NCI-H748 treated with DMSO at 0.1 percent for 48 hours (cell line): ENCODE measurements at places on chromosomes 13 and 19.

DNA sequence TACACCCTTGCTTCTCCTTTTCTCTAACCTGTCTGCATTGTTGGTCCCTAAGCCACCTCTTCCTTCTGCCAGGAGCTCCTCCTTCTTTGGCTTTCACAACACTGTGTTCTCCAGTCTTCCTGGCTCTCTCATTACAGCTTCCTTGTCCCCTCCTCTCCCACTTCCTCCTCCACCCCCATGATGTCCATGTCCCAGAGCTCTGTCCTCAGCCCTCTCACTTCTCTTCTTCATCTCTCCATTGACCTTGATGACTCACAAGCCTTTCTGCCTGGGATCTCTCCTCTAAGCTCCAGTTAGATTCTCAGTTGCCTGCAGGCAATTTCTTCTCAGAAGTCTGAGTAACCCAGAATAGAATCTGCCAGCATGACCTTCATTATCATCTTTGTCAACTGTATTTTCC is 100.3 kb upstream of the WASF3 start:
- no peak for DNase-seq

DNA sequence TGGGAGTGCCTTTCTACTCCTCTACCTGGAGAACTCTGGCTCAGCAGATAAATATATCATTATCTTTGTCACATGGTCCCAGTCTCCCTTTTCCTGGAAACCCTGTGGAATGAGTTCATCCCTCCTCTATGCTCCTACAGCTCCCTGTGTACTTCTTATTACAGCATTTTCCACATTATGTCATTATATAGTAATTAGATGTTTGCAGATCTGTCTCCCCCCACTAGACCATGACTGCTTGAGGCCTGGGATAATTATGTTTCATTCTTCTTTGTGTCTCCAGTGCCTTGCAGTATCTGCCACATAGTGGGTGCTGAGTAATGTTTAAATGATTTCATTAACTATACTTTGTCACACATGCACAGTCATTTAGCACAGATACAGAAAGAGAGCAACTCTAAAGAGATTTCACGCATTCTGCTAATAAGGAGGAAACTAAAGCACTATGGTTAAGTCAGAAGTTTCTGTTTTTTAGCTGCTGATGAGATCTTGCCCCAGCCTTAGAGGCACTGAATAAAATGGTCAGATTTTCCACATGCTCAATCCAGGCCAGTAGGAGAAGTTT is 66.1 kb upstream of the DIAPH3 start:
- DNase-seq, result peak; percentile 78

- no peak for DNase-seq
Observed at GRCh38 chr19:34880034-34880433, 46.7 kb upstream of the ZNF30 start.

- no peak for DNase-seq
Observed at GRCh38 chr13:100710176-100710575, 35.6 kb upstream of the TMTC4 start.

GRCh38 chr19:8115805-8116396 is 33.5 kb downstream of the FBN3 start:
- DNase-seq, result no peak

GRCh38 chr19:36236946-36237310 is 22.0 kb downstream of the ZNF146 start:
- DNase-seq, result no peak

GRCh38 chr13:58085819-58086218 is 454.3 kb downstream of the PCDH17 start:
- DNase-seq, result no peak

GRCh38 chr19:41455936-41456335 is 13.0 kb downstream of the ERICH4 start:
- DNase-seq, result no peak

- DNase-seq, result no peak
Observed at GRCh38 chr19:49846408-49846807, 4.6 kb upstream of the PTOV1 start.

DNA sequence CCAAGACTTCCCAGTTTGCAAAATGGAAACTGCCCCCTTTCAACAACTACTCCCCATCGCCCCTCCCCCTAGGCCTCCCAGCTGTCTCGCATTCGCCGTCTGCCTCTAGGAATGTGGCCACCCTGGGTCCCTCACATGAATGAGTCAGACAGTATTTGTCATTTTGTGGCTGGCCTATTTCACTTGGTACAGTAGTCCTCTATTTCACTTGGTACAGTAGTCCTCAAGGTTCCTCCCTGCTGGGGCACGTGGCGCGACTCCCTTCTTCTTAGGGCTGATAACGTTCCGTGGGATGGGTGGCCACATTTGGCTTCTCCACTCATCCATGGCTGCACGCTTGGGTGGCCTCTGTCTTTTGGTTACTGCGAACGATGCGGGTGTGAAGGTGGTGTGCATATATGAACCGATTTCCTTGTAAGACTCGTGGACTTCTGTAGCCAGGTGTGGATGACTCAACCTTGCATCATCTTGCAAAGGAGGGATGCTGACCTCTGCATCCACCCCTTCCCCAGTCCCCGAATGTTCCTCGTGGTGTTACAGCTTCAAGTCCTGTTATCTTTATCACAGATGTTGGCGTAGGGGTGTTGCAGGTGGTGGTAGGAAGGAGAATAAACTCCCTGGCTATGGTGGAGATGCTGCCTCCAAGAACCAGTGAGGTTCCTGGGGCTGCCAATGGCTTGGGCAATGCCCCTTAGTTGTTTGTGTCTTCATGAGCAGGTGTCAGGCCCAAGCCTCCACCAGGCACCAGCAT is 112.1 kb upstream of the SOX1 start:
- DNase-seq, result no peak

DNA sequence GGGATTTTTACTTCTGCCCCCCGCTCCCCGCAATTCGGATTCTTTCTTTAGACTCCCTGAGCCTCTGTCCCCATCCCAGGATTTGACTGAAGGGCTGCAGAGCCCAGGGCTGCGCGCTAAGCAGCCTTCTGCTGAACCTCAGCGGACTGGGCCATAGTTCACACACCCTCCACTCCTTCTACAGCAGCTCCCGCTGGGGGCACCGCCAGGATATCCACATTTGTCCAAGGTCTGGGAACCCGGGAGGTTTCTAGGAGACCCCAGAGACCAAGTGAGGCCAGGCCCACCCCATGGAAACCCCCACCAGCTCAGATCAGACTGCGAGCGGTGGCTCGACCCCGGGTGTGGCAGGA is 463.3 kb downstream of the ITGBL1 start:
- DNase-seq, result peak; percentile 76

DNA sequence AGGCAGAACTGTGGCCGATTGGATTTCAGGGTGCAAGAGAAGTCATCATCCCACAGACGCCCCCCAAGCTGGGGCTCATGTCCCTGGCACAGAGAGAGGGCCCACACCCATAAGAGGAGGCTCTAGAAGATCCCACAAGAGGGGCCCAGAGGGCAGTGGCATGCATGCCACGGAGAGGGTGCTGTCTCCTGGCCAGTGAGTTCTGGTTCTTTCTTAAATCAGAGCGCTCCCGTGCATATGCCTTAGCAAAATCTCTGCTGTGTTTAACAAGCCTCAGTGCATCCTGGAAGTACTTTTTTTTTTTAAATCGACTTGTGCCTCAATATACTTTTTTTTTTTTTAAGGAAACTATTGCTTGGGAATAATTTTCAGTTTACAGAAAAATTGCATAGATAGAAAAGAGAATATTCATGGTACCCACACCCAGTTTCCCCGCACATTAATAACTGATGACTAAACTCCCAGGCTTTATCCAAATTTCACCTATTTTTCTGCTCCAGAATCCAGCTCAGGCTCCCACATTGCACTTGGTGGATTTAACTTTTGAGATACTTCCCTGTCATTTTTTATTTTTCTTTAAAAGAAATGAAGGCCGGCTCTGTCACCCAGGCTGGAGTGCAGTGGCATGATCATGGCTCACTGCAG is 59.1 kb downstream of the PEX11G start:
- DNase-seq, result no peak

DNA sequence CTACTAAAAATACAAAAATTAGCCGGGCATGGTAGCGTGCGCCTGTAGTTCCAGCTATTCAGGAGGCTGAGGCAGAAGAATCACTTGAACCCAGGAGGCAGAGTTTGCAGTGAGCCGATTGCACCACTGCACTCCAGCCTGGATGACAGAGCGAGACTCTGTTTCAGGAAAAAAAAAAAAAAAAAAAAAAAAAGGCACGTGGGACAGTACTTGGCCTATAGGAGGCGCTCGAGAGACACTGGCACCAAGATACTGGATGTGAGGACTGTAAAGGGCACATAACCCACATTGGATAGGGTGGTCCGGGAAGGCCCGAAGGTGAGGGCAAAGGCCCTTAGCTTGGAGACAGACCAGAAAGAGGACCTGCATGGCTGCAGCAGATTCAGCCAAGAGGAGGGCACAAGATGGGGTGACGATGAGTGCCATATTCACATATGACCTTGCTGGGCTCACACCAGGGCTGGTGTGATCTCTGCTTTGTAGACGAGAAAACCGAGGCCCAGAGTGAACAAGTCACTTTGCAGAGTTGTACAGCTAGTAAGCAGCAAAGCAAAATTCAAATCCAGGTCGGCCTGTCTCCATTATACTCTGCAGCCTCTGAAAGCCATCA is 89.4 kb downstream of the DPF1 start:
- DNase-seq, result no peak

DNA sequence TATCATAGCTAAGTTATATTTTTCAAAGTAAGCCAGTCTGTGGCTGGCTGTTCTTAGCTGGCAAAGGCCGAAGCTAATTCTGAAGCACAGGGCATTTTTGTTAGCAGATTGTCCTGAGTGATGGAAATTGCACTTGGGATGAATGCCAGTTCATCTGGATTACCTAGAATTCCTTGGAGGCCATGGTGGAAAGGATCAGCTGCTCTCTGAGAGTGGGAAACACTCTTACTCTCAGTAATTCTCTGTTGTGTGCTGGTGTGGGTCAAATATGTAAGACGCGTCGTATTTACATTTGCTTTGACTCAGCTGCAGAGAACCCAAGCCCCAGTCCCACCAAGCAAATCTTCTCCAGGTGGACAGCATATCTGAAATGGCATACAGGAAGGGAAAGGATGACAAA is 60.7 kb upstream of the C1QTNF9B start:
- no peak for DNase-seq

DNA sequence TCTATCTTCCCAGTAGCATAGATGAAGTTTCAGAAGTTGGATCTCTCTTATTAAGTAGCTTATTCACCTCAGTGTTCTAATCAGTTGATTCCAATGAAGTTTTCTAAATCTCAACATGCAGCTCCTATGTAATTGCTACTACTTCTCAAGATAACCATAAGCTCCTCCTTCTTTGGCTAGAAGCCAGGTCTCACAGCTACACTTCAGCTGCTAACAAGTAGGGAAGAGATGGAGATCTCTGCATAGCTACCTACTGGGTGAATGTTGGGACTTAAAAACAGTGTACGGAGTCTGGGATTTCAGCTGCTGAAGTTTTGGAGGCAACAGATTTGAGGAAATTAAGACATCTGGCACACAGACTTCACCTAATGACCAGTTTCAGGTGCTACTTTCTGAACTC is 661.0 kb downstream of the SLITRK1 start:
- DNase-seq, result no peak

- no peak for DNase-seq
Observed at GRCh38 chr19:6343462-6343861, 10.1 kb upstream of the ACER1 start.

DNA sequence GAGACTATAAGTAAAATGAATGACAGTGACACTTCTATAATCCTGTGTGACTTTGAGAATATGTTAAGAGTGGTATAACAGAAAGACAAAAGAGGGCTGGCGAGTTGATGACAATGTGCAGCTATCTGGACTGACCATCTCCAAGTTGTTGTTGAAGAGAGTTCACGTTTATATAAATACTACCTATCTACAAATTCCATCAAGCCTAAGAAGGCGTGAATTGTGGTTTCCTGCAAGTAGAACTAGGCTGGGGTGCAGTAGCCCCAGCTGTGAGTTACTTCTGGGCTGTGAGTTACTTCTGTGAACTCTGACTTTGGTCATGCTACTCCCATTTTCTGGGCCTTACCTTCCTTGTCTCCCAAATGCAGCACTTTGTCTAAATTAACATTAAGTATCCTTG is 561.0 kb downstream of the TBC1D4 start:
- no peak for DNase-seq

DNA sequence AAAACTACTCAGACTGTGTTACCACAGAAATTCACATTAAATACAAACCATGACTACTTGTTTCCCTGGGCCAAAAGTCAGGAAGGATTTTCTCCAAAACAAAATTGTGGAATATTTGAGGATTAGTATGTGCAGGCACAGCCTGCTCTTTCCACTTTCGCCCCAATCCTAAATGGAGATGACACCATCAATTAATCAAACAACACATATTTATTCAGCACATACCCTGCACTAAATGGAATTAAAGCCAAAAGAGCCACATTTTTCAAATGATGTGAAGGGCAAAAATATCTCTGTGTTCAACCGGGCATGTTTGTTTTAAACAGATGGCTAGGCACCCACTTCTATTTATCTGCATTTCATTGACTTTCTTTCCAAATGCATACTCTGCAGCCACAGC is 523.1 kb downstream of the DCT start:
- DNase-seq, result no peak

- DNase-seq, result no peak
Observed at GRCh38 chr13:44752164-44752563, 176.0 kb upstream of the TSC22D1 start.

DNA sequence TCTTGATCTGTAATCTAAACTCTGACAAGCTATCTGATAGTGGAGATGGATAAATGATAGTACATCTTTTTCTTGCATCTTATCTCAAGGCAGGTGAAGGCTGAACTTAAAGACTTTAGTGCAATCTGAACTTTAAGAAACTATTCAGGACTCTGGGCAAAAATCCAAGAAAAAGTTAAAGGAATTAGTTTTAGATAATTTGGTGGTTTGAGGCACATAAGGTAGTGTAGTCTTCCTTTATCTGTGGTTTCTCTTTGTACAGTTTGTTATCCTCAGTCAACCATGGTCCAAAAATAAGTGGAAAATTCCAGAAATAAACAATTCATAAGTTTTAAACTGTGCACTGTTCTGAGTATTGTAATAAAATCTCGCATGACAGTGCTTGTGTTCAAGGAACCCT is 172.9 kb downstream of the UGGT2 start:
- DNase-seq, result no peak

DNA sequence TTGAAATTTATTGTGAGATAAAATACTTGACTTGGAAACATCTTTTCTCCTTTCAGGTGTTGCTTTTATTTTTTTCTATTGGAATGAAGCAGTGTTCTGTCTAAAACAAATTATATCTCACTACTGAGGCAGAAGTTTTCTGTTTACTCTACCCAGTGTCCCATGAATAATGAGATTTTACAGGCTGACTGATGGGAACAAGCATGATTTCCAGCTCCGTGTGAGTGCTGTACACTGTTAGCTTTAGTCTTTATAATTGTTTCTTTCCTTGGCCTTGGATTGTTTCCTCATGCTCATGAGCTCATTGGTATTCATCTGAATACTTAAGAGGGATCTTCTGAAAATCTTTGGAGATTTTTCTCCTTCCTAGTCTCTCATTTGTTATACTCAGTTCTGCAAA is 2049.5 kb upstream of the PRR20A start:
- no peak for DNase-seq

GRCh38 chr19:42345191-42345812 is 19.9 kb downstream of the MEGF8 start:
- no peak for DNase-seq

DNA sequence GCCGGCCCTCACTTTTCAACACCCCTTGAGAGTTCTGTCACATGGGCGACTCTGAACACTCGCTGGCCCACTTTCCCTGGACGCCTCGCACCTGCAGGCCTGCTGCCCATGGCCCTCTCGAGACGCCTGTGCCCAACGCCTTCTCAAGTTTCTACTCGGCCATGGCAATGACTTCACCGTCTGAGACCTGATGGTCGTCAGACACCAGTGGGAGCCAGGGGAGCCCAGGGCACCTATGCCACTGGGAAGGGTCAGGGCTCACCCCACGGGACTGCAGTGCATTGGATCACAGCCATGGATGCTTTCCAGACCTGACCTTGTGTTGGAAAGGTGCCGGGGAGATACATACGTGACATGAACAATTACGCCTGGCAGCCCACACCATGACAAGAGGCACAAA is 60.1 kb downstream of the KLF2 start:
- DNase-seq, result no peak
